ENCODE measurements at places on chromosomes 7 and 10.

- DNase-seq = peak; percentile 70
These were observed 116.3 kb downstream of the CUX1 start for GRCh38 chr7:101933688-101934121.

DNA sequence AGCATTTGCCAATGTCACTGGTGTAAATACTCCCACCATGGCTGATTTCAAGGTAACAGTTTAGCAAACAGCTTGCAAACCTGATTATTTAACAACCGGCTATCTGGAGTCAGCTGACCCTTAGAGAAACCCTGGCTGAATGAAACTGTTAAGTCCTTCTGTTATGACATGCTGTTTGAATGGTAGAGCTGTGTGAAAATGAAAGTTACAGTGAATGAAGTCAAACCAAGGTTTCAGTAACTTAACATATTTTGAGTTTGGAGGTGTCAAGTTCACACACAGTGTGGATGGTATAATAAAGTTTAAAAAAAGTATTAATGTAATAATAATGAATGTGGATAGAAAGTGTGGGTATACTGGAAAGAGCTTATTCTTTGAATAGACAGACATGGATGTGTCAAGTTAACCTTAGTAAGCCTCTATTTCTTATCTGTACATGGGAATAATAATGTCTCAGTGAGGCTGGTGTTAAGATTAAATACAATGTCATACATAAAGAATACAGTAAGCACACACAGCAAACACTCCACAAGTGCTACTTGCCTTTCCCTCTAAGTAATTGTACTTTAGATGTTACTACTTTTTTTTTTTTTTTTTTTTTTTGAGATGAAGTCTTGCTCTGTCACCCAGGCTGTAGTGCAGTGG, 150.4 kb downstream of the TAX1BP1 start:
- DNase-seq = peak; percentile 72

DNA sequence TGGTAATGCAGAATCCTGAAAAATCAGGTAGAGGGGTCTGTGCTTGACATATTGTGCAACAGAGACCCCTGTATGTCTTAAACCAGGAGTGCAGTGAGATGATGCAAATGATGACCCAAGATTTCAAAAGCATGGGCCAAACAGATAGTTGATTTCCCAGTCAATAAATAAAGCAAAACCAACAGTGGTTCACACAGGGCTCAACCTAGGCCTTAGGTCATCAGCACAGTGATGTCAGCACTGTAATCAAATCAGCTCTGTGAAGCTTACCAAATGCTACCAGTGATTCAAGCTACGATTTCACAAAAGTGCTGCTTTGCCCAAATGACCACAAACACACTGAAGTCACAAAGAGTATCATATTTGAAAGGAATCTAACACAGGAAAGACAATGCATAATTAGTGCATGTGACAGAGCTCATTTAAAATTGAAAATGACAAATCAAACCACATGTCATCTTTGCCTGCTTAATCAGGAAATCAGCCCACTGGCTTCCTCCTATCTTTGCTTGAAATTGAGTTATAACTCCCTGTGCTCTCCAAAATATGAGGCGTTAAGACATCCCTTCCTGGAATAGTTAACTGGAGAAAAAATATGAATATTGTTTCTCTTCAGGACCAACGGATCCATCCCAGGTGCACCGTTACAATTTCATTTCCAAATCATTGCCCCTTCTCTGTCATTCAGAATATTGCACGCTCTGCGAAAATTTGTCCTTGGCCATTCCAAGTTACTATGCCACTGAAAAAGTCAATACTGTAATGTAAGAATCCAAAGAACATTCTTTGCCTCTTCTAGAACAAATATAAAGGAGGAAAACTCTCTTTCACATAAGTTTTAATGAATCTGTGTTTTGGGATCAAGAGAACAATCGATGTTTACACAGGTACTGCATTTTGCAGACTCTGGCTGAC, 41.9 kb upstream of the ASL start:
- DNase-seq = no peak

DNA sequence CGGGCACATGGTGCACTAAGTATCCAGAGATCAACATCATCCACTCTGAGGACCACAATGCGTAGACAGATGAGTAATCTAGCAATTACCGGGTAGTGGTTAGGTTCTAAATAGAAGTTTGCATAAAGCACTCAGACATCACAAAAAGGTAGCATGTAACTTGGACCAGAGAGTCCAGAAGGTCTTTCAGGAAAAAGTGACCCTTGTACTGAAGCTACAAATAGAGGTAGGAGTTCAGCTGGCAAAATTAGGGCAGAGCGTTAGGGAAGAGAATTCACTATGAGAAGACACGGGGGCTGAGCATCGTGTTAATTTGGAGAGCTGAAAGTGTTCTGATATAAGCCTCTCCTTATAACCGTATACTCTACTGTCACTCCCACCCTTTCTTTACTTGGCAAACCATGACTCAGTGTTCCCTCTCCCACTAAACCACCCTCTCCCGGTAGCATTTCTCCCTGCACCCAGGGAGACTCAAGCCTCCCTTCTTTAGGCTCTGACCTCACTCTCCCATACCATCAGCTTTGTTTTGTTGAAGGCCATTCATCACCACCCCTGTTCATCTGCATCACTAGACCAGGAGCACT, 222.2 kb upstream of the FZD1 start:
- DNase-seq = no peak

GRCh38 chr7:33535989-33536388, 369.4 kb upstream of the BMPER start:
- no peak for DNase-seq

DNA sequence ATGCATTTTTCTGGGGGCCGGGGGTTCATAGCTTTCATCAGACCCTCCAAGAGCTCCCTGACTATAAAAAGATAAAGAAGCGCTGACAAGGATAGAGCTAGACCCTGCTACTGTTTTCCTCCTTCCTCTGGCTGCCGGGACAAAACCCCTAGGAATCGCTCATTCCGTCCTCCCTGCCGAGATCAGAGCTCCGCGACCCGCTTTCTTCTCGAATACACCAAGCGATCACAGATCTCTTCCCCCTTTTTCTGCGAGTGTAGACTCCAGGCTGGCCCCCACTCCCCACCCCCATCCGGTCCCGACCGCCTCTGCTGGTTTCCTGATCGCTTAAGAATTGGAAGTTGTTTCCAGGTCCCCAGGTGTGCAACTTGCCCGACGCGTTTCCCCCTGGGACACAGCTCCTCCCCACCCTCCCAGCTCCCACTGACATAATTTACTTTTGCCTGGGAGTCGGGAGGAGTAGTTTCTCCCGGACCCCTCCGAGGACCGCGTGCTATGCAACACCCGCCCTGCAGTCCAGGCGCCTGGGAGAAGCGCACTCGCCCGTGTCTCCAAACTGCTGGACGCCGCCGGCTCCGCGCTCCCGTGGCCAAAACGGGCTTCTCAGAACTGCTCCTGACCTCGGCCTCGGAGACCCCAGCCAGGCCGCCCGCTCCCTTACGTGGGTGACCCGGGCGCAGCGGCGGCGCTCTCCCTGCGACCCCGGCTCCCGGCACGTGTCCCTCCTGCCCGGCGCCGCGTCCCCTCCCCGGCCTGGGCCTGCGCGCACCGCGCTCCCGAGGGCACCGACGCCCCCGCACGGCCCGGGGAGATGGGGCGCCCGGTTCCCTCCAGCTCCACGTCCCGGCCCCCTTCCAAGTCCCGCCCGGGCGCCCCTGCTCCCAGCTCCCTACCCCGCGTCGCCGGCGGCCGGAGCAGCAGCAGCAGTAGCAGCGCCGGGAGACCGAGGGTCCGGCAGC, 552 bp downstream of the IL15RA start:
- peak; percentile 44 for DNase-seq

GRCh38 chr7:130481898-130482297, 10.0 kb upstream of the MEST start:
- DNase-seq = no peak

DNA sequence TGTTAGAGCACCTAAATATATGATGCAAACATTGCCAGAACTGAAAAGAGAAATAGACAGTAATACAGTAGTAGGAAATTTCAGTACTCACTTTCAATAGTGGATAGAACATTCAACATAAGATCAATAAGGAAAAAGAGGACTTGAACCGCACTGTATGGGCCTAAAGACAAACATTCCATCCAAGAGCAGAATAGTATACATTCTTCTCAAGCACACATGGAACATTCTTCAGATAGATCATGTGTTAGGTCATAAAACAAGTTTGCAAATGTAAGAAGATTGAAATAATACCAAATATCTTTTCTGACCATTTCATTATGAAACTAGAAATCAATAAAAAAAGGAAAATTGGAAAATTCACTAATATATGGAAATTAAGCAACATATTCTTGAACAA, 185.4 kb upstream of the FOXP2 start:
- DNase-seq = no peak

GRCh38 chr7:19114551-19114855, 2.9 kb downstream of the TWIST1 start:
- no peak for DNase-seq

- DNase-seq = no peak
These were observed 369.7 kb upstream of the NPVF start for GRCh38 chr7:25597946-25598345.

DNA sequence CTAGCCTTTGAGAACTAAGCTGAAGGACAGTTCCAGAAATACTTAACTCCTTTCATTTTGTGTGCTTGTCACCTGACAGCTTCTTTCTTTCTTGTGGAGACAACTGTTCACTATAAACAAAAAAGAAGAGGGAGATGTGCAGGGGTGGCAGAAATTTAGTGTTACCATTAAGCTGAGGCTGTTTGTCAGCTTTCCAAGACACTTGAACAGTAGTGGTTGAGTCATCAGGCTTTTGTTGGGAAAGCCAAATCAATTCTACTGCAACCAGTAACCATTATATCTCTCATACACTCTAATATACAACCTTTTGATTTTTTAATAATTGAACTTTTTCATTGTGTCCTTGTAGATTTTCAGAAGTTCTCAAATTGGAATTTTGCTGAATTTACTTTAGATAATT, 75.3 kb downstream of the POLL start:
- DNase-seq = no peak

GRCh38 chr10:11548065-11548767, 63.2 kb downstream of the USP6NL start:
- no peak for DNase-seq

GRCh38 chr10:97796651-97797050, 24.9 kb upstream of the SFRP5 start:
- no peak for DNase-seq

GRCh38 chr10:101266381-101267289, 37.4 kb upstream of the LBX1 start:
- DNase-seq = no peak

DNA sequence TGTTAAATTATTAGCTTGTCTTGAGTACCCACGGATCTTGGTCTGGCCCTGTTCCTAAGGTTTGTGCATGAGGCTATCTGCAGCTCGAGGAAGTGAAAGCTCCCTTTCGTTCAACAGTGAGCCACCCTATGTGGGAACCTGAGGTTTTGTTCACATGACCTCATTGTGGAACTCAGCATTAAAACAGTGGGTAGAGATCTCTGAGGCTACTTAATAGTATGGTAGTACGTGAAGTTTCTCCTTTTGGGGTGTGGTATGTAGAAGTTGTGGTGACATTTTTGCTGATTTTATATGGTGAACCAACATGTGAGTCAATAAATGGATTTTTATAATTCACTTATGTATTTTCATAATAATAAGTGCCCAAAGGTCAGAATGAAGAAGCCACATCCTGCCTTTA, 252.7 kb upstream of the FERD3L start:
- peak; percentile 18 for DNase-seq

- DNase-seq = no peak
These were observed 34.6 kb upstream of the LRRC4 start for GRCh38 chr7:128065872-128066271.

DNA sequence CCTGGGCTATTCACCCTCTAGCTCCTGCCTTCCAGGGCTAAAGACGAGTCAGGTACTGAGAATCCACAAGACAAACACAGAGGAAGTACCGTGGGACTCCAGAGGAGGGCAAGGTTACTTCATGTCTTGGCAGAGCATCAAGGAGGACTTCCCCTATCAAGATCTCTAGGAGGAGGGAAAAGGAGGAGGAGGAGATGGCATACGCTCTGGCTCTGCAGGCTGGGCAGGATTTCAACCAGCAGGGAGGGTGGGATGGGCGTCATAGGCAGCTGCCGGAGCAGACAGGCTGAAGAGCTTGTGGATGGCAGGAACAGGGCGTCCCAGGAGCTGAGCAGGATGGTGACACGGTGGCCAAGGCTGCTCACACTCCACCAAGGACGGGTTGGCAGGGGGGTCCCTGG, 21.3 kb downstream of the MDH2 start:
- DNase-seq = peak; percentile 15

- DNase-seq = peak; percentile 52
These were observed 1.8 kb downstream of the PALD1 start for GRCh38 chr10:70480239-70480861.

DNA sequence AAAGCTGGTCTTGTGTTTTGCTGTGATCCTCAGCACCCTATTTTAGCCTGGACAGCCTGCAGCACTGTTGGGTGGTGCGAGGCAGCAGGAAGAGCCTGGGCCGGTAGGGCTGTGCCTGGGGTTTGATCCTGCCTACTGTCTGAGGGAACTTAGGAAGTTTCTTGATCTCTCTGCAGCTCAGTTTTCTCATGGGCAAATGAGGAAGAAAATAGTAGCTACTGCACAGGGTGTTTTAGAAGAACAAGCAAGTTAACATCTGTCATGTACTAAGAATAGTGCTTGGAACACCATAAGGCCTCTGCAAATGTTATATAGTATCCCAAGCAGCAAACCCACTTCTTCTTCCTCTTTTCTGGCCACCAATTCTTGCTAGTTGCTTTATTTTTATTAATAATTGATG, 12.0 kb upstream of the AGR2 start:
- DNase-seq = no peak

DNA sequence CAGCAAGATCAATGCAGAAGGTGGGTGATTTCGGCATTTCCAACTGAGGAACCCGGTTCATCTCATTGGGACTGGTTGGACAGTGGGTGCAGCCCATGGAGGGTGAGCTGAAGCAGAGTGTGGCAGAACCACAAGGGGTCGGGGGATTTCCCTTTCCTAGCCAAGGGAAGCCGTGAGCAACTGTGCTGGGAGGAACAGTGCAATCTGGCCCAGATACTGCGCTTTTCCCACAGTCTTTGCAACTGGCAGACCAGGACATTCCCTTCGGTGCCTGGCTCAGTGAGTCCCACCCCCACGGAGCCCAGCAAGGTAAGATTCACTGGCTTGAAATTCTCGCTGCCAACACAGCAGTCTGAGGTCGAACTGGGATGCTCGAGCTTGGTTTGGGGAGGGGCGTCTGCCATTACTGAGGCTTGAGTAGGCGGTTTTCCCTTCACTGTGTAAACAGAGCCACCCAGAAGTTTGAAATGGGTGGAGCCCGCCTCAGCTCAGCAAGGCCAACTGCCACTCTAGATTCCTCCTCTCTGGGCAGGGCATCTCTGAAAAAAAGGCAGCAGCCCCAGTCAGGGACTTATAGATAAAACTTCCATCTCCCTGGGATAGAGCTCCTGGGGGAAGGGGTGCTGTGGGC, 58.6 kb upstream of the SLC26A5 start:
- no peak for DNase-seq

- DNase-seq = no peak
These were observed 22.2 kb upstream of the NRBF2 start for GRCh38 chr10:63110940-63111339.
